ENCODE measurements at places on chromosomes 7 and 10.

- DNase-seq = no peak
These were observed 24.0 kb downstream of the GSTO2 start for GRCh38 chr10:104293011-104293410.

DNA sequence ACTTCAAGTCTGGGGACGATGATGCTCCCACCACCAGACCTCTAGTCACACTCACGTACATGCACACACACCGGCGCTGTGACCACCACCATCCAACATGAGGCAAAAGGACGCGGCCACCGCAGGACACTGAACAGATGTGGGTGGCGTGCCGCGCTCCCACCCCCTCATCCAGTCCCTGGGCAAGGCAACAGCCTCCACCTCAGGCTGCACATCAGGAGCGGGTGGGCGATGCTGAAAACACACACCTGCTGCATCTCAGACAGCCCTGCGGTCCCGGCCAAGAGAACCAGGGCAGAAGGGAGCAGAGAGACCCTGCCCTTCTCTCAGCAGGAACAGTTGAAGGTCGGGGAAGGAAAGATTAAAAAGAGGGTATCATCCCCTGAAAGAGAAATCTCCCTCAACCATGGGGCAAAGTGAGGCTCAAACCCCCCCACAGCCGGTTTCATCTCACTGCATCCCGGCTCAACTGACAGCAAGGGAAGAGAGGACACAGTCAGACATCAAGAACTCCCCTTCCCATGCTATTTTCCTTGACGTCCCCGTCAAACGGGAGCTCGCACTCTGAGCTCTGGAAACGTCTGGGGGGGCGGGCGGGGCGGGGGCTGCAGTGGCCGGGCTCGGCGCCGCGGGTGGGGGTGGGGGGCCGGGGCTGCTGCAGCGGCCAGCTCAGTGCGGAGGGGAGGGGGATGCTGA is 1.1 kb downstream of the CAMK2G start:
- DNase-seq = no peak

DNA sequence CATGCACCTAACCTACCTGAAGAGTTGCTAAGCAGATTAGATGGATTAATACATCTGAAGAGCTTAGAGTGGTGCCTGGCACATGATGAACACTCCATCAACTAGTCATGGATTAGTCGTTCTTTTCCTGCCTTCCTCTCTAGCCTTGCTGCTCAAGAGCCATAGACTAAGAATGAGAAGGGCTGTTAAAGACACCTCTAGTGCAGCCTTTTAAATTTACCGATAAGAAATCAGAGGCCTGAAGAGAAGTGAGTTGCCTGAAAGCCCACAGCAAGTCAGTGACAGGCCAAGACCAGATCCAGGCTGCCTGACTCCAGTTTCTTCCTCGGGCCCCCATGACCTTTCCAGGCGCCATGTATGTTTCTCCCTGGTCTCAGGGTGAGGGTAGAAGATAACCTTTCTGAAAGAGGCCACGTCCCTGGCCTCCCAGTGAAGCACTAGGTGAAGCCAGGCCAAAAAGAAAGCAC is 6.5 kb downstream of the TSPAN15 start:
- no peak for DNase-seq

DNA sequence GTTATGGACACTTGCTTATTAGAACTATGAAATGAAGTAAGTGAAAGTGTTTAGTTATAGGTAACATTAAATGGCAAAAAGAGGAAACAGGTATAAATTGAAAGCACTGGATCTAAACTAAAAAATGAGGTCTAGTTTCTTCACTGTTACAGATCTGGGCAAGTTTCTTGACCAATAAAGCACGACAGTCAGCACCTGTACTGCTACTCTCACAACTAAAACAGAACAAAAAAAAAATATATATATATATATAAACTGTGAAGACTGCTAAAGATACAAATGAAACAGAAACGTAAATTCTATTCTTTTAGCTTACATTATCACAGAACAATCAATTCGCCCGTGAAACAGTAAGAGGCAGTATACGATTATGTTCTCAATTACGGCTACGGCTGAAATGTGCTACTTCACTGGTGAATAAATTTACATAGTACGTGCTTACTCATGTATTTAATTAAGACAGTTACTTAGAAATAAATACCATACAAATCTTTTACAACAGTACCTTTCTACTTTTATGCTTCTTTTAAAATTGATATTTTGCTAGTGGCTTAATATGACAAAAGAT is 4.2 kb downstream of the AHR start:
- no peak for DNase-seq

GRCh38 chr10:110687400-110687799 is 43.3 kb downstream of the RBM20 start:
- no peak for DNase-seq

- no peak for DNase-seq
These were observed 78.8 kb upstream of the MDFIC start for GRCh38 chr7:114843102-114843501.

- DNase-seq = no peak
These were observed 81.8 kb downstream of the ARID5B start for GRCh38 chr10:61983255-61983654.

- DNase-seq = no peak
These were observed 130.2 kb upstream of the COBL start for GRCh38 chr7:51446785-51447184.

GRCh38 chr7:134811765-134812164 is 32.3 kb downstream of the CALD1 start:
- DNase-seq = no peak

GRCh38 chr7:139884441-139884840 is 55.4 kb downstream of the TBXAS1 start:
- no peak for DNase-seq

GRCh38 chr10:1126461-1126860 is 70.3 kb downstream of the WDR37 start:
- DNase-seq = no peak

- DNase-seq = no peak
These were observed 6.0 kb upstream of the PSMG3 start for GRCh38 chr7:1575809-1576208.

All from stimulated activated CD4-positive, alpha-beta T cell treated with anti-CD3 and anti-CD28 coated beads, Interleukin-2, amount 100 ng/mL, for 48 hours (primary cell).